ENCODE measurements at places on chromosomes 7 and 10.

GRCh38 chr10:49241385-49241784 lies 53.2 kb upstream of the TMEM273 start:
- DNase-seq = no peak

DNA sequence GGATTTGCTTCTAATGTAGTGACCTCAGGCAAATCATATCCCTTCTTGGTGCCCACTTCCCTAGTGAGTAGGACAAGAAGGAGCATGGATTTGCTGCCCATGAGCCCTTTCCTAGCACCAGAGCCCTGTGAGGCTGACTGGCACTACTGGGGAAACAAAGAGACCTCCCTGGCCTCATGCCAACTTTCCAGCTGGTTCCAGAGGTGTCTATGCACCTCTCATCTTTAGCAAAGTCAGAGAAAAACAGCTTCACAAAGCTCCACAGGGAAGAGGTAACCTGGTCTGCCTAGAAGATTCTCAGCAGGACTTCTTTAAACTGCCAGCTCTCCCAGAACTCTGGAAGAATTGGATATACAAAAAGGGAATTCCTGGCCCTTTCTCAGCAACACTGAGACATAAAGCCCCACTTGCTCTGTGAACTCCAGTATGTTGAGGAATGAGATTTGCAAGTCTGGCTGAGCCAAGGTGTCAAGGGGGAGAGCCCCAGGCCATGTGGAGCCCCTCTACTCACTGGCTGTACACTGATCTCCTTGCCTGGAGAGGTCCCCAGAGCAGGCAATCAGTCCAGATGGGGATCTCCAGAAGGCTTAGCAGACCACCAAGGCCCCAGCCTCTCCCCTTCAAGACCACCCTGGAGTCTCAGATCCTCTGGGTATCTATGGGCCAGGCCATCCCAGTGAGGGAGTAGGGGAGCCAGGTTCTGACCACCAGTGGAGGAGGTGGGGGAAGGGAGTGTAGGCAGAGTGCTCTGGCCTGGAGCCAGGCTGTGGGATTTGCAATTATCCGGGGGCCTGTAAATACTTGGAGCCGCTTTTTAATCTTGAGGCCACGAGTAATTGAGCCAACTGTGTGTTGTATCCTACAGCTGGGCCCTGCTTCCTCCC lies 24.4 kb upstream of the RBM20 start:
- no peak for DNase-seq

GRCh38 chr7:106774768-106775551 lies 90.1 kb upstream of the PIK3CG start:
- DNase-seq = no peak

GRCh38 chr10:129546106-129546505 lies 79.1 kb downstream of the MGMT start:
- no peak for DNase-seq

DNA sequence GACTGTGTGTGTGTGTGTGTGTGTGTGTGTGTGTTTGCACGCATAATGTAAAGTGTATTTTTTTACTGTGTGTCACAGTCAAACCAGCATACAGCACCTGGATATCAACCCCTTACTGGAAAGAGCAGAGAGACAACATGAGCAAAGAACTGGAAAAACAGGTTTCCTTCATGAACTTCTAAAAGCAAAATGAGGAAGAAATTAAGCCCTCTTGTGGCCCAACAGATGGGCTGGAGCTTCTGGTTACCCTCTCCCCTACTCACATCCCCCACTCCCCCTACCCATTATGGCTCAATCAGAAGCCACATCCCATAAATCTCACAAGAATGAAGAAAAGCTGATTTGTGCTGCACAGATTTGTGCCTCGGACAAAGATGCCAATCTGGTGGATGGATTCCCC lies 36.2 kb downstream of the PDE1C start:
- DNase-seq = no peak

DNA sequence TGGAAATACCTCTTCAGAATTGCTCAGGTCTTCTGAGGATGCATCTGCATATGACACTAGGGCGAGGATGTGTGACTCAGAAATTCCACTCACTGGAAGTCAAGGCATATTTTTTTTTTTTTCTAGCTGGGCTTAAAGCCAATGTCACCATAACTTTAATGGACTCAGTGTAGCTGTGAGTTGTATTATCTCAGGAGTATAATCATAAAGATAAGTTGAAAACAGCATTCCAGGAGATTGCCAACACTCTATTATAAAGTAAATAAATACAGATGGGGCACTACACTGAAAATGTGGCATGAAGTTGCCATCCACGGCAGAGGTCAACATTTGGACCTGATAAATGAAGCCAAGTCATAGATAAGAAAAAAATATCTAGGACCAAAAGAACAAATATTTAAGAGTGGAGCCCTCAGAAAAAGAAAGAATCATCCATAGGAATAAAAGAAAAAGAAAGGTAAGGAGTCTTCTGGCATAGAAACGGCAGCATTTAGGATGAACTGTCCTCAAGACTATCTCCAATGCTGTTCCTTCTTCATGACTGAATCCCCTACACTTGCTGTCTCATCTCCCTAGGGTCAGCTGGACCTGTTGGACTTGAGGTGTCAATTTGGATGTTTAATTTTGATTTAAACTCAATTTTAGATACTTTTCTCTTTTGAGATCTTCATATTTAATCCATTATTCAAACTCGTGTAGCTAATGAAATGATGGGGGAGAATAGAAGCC lies 72.9 kb upstream of the CAV2 start:
- DNase-seq = no peak

GRCh38 chr7:92625617-92626016 lies 35.4 kb upstream of the FAM133B start:
- no peak for DNase-seq

- DNase-seq = no peak
Measured at GRCh38 chr10:450463-450862, 239.0 kb downstream of the DIP2C start.

- no peak for DNase-seq
Measured at GRCh38 chr7:155713384-155713783, 68.9 kb downstream of the RBM33 start.

DNA sequence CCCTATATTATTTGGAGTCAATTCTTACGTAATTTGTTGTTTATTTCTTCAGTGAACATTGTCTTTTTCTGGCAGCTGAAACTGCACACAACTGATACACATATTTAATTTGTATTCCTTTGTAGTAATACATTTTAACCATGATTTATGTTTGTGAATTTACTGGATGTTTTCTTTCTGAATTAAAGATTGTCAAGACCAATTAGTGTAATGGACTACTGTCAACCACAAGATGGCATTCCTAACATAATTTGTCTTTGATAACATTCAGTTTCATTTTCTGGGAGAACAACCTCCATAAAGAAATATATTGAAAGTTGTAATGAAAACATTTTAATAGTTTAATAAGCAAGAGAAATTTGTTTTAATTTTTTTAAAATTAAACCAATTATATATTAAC lies 10.1 kb downstream of the THNSL1 start:
- DNase-seq = no peak

DNA sequence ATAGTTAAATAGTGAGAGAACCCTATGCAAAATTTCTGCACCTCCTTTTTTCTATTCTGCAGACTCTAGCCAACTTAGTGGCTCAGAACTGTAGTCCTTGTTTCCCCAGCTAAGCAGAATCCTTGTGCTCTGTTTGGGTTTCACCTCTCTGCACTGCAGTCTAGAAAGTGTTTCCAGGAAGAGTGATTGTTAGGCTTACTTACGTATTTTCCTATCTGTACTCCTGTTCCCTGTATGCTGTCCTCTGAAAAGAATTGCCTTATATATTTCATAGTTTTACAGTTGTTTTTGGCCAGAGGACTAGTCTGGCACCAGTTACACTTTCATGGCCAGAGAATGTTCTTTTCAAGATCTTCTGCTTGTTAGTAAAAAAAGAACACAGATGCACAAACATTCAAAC lies 154.6 kb upstream of the POT1 start:
- no peak for DNase-seq

DNA sequence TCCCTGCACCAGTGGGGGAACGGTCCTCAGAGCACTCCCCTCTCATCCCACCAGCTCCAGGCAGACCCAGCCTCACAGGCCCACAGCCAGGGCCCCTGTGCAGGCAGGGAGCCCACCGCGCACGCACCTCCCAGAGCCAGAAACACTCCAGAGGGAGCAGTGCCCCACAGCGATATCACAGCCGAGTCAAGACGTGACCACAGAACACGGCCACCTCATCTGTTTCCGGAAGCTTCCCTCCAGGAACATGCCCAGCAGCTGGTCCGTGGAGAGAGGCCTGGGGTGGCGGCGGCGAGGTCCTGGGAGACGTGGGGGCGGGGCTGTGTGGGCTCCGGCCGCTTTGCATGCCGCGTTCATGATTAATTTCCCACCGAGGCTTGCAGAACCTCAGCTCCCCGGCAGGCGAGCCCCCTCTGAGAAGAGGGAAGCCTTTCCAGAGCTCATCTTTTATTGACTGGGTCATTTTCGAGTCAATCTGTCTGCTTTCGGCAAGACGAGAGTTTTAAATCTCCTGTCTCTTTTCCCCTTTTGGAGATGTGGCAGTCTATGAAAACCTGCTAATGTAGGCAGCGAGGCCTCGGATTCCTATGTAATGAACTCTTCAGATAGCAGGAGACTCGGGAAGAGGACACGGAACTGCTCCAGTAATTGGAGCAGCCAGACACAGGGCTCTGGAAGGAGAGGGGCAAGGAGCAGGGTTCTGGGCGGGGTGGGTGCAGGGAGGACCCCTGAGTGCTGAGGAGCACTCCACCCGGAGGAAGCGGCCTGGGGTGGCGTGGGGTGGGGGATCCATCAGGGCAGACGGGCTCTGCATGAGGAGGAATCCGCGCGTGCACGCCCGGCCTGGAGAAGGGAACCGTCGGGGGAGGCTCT lies 242.8 kb downstream of the ELFN1 start:
- DNase-seq = no peak

- no peak for DNase-seq
Measured at GRCh38 chr7:151744656-151745638, 132.0 kb downstream of the PRKAG2 start.

GRCh38 chr7:122014697-122015096 lies 129.4 kb downstream of the AASS start:
- DNase-seq = no peak

DNA sequence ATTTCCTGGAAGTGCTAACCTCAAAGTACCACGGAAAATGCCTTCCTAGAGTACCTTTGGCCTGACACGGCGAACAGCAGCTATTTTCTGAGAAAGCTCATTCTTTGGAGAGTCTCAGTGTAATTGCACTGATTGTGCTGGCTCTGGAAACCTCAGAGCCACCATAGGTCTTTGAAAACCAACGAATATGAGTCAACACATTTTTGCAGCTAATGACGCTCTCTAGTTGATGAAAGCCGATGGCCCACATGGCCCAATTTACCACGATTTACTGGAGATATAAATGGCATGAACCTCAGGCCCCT lies 187.1 kb downstream of the ADARB2 start:
- DNase-seq = no peak

Data from GM19239 (cell line).